ENCODE measurements at places on chromosomes 2 and 18. TPM values are rescaled to one million over a fixed set of nuclear protein-coding genes. Genes with fewer than 3 reads are reported as not detected.

Gene IL1RL2
- 5.2 TPM for total RNA-seq

Gene SGO2
- total RNA-seq: 1.7 TPM

Gene MDH1
- total RNA-seq: 126 TPM

Gene CAD
- 63.6 TPM for total RNA-seq

Gene ST6GAL2
- total RNA-seq: 1.4 TPM

GRCh38 chr2:159711562-159712142 lies 654 bp upstream of the MARCHF7 start:
- DNase-seq: no peak

- DNase-seq: no peak
Observed at GRCh38 chr2:205660521-205661124, 21.7 kb upstream of the NRP2 start.

DNA sequence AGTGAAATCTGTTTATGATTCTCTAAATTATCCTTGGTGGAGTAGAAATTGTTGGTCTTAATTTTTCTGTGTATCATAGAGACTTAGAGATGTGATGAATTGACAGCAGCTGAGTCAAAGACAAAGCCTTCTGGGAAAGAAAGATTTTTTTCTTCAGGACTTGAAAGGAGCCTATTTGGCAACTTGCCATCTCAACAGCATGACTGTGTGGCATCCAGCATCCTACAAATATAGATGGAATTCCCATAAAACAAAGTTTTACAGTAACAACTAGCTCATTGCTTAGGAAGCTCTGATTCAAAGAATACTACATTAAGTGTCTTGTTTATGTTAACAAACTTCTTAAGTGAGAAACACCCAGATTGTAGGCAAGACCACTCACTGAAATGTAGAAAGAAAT lies 79.2 kb upstream of the SETBP1 start:
- DNase-seq: no peak

GRCh38 chr2:83959266-83959665 lies 499.8 kb downstream of the SUCLG1 start:
- no peak for DNase-seq

GRCh38 chr2:37091873-37092272 lies 7.6 kb downstream of the GPATCH11 start:
- no peak for DNase-seq

DNA sequence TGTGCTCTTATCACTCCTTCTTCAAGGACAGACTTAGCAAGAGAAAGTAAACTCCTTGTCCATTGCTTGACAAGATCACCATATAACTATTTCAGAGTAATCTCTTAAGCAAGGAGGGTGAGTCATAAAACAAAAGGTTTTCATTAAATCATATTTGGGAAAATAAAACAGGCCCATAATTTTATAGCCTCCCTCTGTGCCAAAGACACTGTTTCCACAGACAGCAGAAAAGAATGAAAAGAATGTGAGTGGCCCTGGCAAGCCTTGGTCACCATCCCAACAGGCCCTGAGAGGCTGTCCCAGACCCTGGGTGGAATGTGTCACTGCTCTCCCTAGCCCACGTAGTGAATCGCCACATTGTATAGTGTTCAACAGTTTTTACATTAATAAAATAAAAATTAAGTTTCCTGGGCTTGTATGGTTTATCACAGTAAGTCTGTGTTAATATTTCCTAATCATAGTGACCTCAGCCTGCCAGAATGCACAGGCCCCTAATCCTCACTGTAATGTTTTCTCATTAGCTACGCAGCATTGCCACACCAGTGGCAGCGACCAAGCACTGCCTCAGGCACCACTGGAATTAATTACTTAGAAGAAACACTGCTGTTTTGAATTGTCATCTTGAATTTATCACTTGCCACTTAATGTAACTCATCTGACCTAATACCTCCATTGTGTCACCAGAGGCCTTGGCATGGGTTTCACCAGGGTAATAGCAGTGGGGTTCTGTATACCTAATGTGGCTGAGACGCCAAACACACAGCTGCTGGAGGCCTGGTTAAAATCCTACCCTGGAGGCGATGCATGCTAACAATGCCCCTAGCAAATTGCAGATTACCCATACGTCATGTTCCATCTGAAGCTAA lies 401.9 kb downstream of the LNPK start:
- DNase-seq: no peak

GRCh38 chr18:58997811-58998337 lies 133.2 kb downstream of the ZNF532 start:
- no peak for DNase-seq

GRCh38 chr18:48459465-48459864 lies 50.3 kb upstream of the ZBTB7C start:
- DNase-seq: no peak
